ENCODE measurements at places on chromosomes 3 and 15. TPM values are rescaled to one million over a fixed set of nuclear protein-coding genes. Genes with fewer than 3 reads are reported as not detected.

The FOXP1 gene
- 132 TPM for total RNA-seq

The OR4M2 gene
- not detected for total RNA-seq

- no peak for DNase-seq
These were observed 25.3 kb upstream of the NR2C2 start for GRCh38 chr3:14921811-14922705.

- no peak for DNase-seq
These were observed 18.0 kb downstream of the SRGAP3 start for GRCh38 chr3:9231471-9231870.

GRCh38 chr3:71430941-71431552 is 152.5 kb downstream of the FOXP1 start:
- no peak for DNase-seq

DNA sequence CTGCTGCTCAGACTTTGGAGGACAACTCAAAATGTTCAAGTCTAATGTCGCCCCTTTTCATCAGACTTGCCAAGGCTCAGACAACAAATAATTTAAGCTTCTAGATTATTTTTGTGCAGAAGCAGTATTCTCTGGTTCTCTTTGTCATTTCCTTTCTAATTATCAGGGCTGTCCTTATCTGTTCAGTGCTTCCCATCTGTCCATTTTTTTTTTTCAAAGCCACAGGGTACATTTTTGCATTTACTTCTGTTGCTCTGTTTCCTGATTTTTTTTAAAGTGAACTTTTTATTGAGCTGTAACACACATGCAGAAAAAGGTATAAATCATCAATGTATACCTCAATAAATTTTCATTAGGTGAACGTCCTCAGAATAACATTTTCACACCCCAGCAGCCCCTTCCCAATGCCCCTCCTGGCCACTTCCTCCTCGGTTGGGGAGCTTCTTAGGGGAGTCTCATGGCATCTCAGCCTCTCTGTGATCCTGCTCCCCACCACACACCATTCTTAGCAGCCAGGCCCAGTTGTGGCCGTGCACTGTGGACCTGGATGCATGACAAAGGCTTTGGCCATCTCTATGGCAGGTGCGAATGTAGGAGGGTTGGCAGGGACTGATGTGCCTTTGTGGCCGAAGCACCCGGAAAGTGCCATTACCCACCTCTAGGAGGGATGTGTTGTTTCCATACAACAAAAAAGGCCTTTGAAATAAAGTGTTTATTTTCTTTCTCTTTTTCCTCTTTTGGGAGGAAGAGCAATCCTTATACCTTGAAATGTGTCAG is 303.5 kb upstream of the LRRFIP2 start:
- DNase-seq: no peak

The TMCO5A gene
- total RNA-seq: not detected

GRCh38 chr15:75713338-75713895 is 769 bp upstream of the CSPG4 start:
- peak; percentile 72 for DNase-seq

DNA sequence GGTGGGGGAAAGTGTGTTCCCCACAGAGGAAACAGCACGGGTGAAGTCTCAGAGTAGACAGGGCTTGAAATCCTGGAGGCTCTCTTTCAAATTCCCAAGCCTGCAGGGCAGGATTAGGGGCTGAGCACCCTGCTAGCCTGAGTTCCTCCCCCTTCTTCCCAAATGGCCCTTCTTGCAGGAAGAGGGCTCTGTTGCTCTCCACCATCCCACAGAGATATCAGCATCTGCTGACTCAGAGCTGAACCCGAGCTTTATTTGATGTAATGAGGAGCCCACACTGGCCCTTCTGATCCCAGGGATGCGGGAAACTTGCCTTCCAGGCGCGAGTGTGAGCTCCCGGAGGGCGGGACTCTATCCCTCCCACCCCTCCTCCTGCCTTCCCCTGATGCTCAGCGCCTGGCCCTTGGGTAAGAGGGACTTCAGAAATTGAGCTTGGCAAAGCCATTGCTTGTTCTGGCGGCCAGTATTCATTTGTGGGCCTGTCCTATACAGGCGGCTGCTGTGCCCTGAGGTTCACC is 1.4 kb upstream of the STRA6 start:
- peak; percentile 91 for DNase-seq

DNA sequence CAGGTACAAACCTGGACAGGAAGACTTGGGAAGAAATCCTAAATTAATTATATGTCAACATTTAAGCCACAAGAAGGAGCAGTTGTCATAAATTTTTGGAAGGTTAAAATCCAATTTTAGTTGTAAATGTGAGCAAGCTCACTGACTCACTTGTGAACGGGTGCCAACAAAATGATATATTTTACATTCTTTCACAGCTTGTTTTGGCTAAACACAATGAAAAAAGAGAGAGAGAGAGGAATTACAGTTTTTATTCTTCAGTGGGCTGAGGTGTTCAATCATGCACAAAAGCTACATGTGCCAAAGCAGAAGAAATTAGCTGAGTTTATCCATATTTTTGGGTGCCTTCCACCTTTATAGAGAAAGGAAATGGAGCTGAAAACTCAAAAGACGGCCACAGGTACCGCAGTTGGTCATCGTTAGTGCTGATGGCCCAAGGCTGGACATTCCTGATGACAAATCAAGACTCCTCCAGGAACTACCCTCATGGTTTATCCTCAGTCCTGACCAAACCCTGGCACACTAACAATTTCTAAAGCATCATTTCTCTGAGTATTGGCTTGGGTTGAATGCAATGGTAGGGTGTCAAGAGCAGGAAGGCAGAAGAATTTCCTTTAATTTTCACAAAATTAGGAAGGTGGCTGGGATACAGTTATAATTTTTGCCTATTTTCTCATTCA is 37.6 kb upstream of the WNT5A start:
- DNase-seq: peak; percentile 55

The CACNA2D2 gene
- 8.7 TPM for total RNA-seq

The TIPIN gene
- total RNA-seq: 15.0 TPM

DNA sequence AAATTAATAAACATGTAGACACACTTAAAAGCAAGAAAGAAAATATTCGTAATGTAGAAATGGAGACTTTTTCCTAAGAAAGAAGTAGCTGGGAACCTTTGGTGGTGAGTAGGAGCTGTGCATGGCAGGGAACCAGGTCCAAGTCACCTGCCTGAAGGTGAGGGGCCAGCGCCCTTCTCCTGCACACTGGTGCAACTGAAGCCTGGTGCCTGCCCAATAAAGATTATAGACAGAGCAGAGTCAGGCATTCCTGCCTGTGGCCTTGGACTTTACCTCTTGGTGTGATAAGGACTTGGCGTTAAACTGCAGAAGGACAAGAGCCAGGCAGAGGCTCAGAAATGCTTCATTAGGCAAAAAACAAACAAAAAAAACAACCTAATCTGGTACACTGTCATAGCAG is 14.2 kb downstream of the CFAP91 start:
- DNase-seq: peak; percentile 18

The RBPMS2 gene
- 18.4 TPM for total RNA-seq

- no peak for DNase-seq
These were observed 10.7 kb downstream of the LRTM1 start for GRCh38 chr3:54917174-54917573.

The PTPRG gene
- 45.7 TPM for total RNA-seq

DNA sequence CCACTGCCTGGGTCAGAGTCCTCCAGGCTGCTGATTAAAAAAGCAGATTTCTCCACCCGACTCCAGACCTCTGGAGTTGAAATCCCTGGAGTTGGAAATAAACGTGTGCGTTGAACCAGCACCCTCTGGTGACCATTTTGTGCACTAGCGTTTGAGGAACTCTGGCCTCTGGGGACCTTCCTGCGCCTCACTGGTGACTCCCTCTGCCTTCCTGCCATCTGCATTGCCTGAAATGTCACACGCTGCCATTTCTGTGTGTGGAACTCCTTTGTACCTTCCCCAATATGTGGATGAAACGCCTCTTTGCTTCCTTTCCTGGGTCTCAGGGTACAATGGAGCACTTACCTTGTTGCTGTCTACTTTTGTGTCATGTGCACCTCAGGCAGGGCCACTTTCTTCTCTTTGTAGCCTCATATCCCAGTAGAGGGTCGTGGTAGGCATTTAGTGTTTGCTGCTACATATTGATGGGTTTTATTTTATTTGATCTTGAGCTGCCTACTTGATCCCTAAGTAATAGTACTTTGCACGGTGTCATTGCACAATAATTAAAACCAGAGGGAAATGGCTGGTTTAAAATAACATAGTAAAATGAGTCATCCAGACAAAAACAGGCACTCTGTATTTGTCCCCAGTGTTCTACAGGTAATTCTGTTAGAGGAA is 56.8 kb downstream of the GPR171 start:
- peak; percentile 82 for DNase-seq

The GOLGA6L4 gene
- total RNA-seq: 0.63 TPM

GRCh38 chr15:60155661-60156060 is 151.6 kb downstream of the FOXB1 start:
- DNase-seq: no peak

DNA sequence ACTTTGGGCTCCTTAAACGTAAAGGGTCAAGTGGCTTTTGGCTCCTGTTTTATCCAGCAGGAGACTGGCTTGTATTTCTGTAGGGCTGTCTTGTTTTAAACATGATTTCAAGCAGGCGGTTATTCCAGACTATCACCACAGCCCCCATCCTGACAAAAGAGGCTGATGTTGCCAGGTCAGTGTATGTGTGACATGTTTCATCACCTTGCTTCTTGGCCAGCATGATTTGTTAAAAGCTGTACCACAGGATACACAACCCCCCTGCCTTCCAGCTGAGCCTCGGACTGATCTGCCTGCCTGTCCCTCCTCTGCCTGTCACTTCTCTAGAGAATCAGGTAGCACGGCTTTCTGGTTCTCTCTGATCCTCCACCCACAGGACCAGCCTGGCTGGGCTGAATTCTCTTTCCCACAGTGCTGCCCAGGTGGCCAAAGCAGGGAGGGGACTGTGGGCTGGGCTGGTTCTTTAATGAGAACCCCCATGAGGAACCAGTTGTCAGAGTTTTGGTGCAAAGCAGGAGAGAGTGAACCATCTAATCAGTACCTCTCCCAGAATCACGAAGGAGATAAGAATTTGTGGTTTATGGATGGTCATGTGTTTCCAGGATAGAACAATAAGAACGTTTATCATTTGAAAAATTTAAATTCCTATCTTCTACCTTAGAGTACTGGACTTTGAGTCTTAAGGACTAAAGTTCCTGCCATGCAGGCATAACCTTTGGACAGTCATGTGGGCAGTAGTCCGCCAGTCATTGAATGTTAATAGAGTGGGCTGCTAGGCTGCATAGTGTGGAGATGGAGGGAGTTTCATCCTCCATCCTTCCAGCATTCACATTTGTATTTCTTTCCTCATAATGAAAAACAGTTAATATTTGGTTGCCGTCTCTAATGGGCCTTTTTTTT is 8.8 kb downstream of the ABHD6 start:
- DNase-seq: peak; percentile 92

GRCh38 chr3:17964108-17964507 is 221.7 kb upstream of the TBC1D5 start:
- no peak for DNase-seq

GRCh38 chr15:44873103-44873502 is 83.4 kb upstream of the TERB2 start:
- no peak for DNase-seq

The SAMD7 gene
- not detected for total RNA-seq

DNA sequence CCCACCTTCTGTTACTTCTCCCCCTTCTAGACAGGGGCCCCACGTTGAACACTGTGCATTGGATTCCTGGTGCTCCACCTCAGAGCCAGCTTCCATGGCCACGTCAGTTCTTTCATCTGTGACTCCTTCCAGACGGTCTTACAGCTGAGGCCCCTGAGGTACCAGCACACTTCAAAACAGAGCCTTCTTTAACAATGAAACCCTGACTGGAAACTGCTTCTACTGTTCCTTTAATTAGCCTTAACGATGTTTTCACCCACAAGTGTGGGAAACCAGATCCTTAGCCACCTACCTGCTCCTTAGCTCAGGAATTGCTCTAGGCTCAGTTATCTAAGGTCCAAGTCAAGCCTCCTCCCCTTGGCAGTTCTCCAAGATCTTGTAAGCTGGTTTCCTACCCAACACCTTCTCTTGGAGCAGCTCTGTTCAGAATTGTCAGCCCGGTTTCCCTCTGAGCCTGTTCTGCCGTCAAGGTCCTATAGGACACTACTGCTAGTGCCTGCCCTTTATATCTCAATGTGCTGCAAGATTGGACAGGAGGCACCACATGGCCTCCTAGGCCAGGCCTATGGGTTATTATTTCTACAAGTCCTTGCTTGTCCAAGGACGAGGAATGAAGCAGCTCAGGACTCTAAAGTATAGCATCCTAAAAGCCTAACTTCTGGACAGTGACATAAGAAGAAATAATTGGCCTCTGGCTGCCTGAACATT is 80.7 kb downstream of the FMN1 start:
- DNase-seq: no peak

The HGD gene
- total RNA-seq: 0.39 TPM

DNA sequence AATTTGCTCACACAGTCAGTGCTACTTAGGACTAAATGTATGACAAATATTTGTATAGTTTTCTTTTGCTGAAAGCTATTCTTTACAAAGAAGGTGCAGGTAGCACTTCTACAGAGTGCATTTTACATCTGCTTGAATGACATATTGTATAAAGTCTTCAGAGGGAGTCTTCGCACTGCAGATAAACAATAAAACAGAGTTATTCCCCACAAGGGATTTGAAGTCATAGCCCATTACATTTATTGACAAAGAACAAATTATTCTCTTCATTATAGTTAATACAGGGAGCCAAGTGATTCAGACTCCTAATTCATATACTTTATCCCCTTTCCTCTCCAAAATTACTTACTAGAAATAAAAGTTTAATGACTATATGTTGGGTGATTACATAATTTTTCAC is 529.7 kb downstream of the EDEM1 start:
- DNase-seq: no peak

DNA sequence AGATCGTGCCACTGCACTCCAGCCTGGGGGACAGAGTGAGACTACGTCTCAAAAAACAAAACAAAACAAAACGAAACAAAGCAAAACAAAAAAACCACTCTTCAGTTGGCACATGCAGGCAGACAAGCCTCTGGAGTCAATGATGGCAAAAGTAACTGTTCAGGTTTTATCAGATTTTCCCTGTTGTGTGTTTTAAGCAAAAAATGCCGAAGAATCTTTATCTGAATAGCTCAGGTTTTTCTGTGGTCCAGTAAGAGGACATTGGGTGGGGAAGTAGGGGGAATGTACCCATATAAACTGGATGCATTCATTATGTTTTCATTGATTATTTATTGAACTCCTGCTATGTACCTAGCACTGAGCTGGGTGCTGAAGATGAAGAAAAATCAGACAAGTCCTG is 20.8 kb upstream of the BCL2A1 start:
- DNase-seq: no peak

The PLD1 gene
- total RNA-seq: 15.7 TPM

The ABHD17C gene
- 1.4 TPM for total RNA-seq
